ENCODE measurements at places on chromosomes 16 and 17.

GRCh38 chr17:63275971-63276745 is 169.9 kb downstream of the CYB561 start:
- no peak for ATAC-seq

- ATAC-seq = no peak
These were observed 11.2 kb downstream of the SULT1A2 start for GRCh38 chr16:28585674-28586073.

GRCh38 chr16:24747441-24747840 is 18.0 kb downstream of the TNRC6A start:
- no peak for ATAC-seq

GRCh38 chr17:20565711-20566110 is 13.8 kb upstream of the CDRT15L2 start:
- ATAC-seq = no peak

GRCh38 chr16:81641395-81642106 is 137.5 kb upstream of the PLCG2 start:
- ATAC-seq = no peak

DNA sequence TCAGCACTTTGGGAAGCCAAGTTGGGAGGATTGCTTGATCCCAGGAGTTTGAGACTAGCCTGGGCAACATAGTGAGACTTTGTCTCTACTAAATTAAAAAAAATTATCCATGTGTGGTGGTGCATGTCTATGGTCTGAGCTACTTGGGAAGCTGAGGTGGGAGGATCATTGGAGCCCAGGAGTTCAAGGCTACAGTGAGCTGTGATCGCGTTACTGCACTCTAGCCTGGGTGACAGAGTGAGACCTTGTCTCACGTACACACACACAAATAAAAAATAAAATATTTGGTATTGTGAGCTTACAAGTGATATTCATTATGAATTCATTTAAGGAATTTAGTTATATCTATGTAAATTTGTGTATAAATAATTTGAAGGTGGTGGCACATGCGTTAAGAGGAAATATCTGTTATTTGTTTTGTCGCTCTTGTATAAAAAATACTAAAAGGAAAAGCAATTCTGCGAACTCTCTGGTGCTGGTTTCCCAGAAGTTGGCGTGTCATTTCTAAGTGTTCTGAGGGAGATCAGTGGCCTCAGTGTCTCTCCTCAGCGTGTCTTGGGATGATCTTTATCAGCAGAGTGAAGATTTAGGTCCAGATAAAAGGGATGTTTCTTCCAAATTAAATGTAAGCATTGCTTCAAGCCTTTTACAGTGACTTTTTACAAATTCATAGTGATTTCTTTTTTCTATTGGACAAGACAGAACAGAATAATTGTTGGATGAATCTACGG is 187.6 kb downstream of the FTO start:
- no peak for ATAC-seq

- no peak for ATAC-seq
These were observed 23.7 kb downstream of the TSPOAP1 start for GRCh38 chr17:58304750-58305486.

Measured in stimulated activated memory B cell treated with anti-CD40 and anti-IgM and Interleukin-4, amounts not matched to agents 10 μg/mL and 1 μg/mL and 100 μg/mL, for 72 hours (primary cell).